ENCODE measurements at places on chromosomes 11 and 22.
A peak's percentile ranks its signal among the peaks of the same experiment; 100 is the strongest.

DNA sequence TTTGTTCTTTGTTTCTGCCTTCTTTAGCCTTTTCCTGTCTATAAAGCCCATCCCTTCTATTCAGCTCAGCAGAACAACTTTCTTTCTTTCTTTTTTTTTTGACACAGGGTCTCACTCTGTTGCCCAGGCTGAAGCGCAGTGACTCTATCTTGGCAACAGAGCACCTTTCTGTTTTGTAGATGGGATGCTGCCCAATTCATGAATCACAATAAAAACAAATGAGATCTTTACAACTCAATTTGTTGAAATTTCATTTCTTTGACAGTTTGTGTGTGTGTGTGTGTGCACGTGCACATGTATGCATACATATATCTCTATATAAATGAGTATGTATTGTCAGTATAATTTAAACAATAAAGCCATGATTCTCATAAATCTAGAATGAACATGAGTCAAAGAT, 25.5 kb downstream of the TSPAN18 start:
- no peak for DNase-seq

DNA sequence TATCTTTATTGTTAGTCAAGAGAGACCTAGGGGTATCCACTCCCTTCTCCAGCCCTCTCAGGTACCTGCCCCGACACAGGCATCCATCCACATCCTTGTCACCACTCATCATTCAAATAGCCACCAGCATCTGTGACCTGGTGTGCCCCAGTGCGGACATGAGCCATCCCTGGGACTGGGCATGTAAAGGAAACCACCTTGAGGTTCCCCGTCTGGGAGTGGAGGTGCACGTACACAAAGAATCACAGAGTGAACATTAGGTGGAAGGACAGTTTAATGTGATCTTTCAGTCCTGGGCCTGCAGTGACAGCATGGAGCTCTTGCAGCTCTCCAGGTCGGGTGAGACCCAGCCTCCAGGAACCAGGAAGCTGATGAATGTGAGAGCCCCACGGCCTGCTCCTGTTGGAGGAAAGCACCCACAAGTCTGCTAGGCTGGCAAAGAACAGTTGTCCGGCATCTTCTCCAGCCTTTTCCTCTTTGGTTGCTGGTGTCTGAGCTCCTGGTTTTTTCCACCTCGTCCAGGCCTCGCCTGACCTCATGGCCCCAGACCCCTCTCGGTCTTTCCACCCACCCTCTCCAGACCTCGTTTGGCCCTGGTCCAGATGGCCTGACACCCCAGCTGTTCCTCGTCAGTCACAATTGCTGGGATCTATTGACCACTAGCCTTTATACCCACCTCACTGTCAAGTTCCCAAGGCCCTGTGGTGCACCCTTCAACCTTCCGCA, 16.5 kb downstream of the PSMD13 start:
- no peak for DNase-seq

GRCh38 chr11:2122907-2123627, 16.1 kb downstream of the IGF2 start:
- DNase-seq, result no peak

- DNase-seq, result peak; percentile 49
Measured at GRCh38 chr11:27718863-27719545, 18.7 kb upstream of the BDNF start.

GRCh38 chr11:122334546-122335339, 218.7 kb upstream of the BLID start:
- DNase-seq, result peak; percentile 49

- no peak for DNase-seq
Measured at GRCh38 chr11:40759341-40759740, 700.1 kb downstream of the LRRC4C start.

DNA sequence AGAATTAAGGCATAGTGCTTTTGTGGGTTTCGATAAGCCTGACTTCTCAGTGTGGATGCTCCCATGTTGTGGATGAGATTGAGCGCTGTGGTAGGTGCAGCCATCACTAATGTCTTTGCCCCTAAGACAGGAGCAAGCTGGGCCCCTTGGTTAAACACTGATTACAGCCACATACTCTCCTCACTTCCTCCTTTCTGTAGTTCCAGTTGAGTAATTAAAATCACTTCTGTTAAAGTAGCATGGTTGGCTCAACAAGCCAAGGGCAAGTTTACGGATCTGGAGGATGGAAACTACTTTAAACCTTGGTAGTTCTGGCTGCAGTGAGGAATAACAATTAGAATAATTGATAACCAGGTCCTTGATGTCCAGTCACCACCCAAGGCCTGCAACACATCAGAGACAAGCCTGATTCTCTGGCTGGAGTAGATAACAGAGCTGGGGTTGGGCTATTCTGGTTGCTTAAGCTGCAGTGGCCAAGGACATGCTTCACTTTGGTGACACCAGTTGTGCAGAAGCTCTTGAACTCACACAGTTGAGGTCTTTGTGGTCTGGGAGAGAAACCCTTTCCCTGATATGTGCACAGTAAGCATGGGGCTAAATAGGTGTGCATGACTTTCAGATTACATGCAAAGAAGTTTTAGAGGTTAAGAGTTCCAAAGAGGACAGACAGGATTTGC, 81.3 kb downstream of the KIRREL3 start:
- no peak for DNase-seq
